NCI-H1930 (cell line): ENCODE measurements at places on chromosomes 1 and 21.

DNA sequence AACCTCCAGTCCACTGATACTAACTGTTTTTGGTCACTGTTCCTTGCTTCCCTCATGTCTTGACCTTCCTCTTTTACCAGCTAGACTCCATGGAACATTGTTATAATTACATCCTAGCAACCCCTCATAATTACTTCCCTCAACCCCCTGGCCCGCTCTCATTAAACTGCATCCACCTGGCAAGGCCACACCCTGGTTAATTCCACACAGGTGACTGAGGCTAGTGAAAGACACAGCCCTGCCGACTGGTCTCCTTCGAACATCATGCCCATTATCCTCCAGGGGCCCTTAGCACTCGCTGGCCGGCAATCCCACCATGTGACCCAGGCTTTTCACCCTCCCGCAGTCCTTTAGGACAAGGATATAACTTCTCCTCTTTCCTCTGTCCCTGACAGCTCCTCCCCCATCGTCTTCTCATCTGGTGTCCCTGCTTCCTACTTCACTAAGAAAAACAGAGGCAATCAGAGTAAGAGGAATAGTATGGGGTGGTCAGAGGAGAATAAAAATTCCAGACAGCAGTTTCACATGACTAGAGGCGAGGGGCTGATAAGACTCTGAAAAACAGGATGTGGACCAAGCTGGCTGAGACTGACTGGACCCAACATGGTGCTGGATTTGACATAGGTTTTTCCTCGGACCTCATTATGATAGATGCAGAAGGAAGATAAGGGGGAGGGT is 8.8 kb upstream of the TENT5B start:
- no peak for DNase-seq

- peak; percentile 40 for DNase-seq
Measured at GRCh38 chr1:151047925-151048644, 534 bp downstream of the C1orf56 start.

GRCh38 chr1:171715813-171716251 is 26.0 kb downstream of the VAMP4 start:
- no peak for DNase-seq

DNA sequence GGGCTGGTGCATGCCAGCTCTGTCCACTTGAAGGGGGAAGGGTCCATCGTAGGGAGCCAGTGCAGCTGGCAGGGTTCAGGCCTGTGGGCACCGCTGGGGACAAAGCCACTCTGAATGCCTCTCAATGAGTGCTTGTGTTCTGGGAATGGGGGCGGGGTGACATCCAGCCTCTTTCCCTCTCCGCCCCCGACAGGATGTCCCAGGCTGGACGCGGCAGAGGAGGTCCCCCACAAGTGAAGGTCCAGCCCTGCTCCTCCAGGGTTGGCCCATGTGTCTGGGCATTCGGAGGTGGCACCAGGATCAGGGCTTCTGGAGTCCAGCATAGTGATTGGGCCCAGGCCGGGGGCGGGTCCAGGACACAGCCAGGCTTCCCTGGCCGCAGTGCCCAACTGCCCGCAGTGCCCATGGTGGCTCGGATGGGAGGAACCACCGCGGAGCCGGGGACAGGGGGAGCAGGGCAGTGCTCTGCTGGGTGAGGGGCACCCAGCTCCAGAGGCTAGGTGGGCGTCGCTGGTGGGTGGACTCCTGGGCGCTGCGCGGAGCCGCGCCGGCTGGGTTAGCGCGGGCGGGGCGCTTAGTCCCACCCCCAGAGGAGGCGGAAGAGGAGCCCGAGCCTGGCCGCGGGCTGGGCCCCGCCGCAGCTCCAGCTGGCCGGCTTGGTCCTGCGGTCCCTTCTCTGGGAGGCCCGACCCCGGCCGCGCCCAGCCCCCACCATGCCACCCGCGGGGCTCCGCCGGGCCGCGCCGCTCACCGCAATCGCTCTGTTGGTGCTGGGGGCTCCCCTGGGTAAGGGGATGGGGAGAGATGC is at the start of gene SHISA4:
Gene SHISA4 (plus strand): TSS at position 617 of the 808 bp plus-strand sequence. CDS start 97 bp downstream, at position 714.
- DNase-seq, result no peak

DNA sequence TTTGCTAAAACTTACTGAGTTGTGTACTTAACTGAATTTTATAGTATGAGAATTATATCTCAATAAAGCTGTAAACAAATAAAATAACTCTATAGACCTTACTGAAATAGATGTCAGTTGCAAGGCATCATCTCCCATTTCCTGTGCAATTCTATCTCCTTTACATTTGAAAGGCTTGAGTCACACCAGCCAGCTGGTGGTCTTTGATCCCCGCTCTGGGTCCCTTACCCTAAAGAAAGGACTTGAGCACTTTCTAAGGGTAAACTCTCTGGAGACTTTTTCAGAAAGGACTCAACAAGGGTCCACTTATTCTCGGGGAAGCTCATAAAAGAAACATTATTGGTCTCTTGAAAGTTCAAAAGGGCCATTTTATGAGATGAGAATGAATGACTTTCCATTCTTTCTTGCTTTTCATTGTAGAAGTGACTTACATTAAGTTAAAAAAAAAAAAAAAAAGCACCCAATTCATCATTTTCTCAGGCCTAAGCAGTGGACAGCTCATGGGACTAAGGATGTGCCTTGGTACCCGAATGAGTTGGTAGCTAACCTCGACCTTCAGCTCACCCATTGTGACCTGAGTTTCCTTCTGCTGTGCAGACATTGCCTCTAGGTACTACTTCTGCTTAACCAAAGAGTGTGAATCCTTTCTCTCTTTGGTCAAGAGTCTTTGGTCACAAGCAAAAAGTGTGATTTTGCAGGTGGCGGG is 147.0 kb upstream of the COA6 start:
- DNase-seq, result no peak

DNA sequence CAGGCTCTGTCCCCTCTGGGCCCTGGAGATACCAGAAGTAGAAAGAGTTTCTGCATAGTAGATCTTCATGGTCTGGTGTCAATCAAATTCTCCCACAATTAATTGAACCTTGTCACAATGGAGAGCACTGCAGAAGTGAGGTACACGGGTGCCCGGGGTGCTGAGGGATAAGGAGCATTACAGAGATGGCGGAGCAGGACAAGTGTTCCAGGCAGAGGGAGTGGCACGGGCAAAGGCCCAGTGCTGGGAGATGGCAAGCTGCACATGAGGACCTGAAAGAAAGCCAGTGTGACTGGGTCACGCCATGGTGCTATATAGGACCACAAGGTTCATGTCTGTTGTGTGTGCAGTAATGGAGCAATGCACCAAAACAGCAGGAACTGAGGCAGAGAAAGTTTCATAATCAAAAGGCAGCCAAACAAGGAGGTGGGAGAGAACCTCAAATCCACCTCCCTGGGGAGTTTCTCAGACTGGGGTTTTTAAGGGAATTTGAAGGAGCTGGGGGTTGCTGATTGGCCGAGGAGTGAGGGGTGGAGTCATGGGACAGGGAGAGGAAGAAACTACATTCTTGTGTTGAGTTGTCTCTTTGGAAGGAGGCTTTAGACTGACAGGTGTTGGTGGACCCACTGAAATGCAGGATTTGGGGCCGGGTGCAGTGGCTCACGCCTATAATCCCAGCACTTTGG is 27.7 kb downstream of the ACOT11 start:
- no peak for DNase-seq

DNA sequence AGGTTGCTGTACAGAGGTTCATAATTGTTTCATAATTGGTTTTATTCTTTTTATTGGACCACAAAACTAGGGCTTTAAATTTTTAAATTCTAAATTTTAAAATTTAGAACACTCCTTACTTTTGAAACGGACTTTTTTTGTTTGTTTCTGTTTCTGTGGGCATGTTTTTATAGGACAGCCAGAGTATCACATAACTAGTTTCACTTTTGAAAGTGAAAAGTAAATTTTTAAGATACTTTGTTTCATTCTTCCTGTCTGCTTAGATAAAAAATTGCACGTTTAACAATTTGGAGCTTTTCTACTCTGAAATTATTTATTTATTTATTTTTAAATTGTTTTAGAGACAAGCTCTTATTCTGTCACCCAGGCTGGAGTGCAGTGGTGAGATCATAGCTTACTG is 29.7 kb downstream of the MDM4 start:
- no peak for DNase-seq

DNA sequence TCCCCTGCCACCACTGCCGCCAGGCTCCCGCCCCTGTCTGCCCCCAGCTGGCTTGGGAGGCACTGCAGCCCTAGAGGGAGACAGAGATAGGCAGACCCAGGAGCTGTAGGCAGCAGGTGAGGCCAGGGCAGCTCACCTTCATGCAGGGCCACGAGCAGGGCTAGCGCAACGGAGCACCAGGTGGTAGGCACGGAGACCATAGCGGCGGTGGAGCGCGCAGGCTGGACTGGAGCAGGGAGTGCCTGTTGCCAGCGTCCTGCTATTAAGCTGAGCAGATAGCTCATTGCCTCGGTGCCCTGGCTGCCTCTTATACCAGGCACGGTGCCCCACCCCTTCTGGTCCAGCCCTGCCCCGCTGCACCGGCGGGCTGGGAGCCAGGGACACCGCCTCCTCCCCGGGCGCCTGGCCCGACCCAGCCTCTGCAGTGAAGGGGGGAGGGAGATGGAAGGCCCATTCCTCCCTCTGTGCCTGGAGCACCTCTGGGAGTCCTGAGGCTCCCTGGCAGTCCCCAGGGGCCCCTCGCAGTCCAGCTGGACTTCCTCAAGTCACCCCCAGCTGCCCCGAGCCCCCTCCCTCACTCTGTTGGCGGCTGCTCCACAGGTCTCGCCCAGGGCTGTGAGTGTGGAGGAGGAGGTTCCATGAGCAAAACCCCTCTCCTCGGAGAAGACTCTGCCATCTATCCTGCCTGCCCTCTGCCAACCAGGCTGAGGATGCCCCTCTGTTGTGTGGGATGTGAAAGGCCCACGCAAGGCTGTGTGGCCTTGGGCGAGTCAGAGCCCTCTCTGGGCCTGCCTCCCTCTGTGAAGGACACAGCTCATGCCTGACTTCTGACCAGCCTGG is at the start of gene EDN2:
Gene EDN2 (minus strand): TSS at position 282 of the 840 bp plus-strand sequence. CDS start 82 bp downstream, at position 200.
- DNase-seq, result peak; percentile 11

- no peak for DNase-seq
Measured at GRCh38 chr1:227776331-227776771, 39.1 kb upstream of the PRSS38 start.

DNA sequence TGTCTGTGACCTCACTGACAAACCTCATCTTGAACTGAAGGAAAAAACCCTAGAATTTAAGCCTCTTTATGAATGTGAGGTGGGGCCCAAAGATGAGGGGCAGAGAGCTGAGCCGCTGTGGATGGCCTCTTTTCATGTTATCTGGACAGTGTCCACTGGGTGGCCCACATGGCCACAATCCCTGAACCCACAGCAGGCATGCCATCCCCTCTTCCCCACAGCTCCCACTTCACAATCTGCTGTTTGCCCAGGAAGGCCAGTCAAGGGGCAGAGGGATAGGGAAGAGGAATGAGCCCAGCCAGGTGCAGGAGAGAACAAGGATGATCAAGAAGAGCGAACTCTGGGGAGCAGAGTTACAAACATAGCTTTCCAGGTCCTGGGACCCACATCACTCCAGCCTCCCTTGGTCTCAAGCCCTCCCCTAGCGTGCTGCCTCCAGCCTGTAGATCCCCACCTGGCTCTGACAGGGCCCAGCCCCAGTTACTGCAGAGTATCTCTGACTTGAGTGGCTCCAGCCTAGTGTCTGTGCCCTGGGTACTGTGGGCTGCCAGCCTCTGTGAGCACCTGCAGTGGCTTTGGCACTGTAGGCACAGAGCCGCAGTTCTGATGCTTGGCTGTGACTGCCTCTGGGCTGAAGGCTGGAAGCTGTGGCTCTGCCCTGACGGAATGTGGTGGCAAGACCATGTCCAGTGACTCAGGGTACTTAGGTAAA is 1.9 kb upstream of the SLFNL1 start:
- no peak for DNase-seq

- DNase-seq, result no peak
Measured at GRCh38 chr1:159845751-159846629, 16.5 kb downstream of the VSIG8 start.

- no peak for DNase-seq
Measured at GRCh38 chr1:216212826-216213225, 210.4 kb downstream of the USH2A start.

GRCh38 chr1:97581614-97582051 is 339.2 kb downstream of the DPYD start:
- no peak for DNase-seq

DNA sequence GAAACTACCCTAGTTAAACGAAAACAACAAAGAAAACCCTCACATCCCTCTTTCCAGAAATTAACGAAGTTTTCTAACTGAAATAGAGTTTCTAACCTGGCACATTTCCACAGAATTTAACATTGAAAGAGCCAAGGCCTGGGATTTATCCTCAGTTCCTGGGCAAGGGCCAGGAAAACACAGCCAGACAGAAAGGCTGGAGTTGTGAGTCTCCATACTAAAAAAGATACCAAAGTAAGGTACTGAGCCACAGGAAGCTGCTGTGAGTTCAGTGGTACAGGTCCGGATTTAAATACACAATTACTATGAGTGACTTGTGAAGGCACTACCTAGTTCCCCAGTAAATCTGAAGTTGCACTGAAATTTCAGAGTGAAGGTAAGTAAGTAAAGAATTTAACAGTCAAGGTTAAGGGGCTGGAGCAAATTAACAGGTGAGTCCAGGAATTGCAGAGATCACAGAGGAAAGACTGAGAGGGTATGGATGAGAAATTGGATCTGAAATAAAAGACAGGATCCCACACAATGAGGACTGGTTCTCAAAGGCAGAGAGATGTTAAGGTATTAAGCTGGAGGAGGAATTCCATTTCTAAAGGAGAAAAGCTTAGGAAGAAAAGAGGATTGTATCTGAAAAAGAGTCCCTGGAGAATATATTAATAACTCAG is 905 bp downstream of the LIX1L start:
- no peak for DNase-seq

DNA sequence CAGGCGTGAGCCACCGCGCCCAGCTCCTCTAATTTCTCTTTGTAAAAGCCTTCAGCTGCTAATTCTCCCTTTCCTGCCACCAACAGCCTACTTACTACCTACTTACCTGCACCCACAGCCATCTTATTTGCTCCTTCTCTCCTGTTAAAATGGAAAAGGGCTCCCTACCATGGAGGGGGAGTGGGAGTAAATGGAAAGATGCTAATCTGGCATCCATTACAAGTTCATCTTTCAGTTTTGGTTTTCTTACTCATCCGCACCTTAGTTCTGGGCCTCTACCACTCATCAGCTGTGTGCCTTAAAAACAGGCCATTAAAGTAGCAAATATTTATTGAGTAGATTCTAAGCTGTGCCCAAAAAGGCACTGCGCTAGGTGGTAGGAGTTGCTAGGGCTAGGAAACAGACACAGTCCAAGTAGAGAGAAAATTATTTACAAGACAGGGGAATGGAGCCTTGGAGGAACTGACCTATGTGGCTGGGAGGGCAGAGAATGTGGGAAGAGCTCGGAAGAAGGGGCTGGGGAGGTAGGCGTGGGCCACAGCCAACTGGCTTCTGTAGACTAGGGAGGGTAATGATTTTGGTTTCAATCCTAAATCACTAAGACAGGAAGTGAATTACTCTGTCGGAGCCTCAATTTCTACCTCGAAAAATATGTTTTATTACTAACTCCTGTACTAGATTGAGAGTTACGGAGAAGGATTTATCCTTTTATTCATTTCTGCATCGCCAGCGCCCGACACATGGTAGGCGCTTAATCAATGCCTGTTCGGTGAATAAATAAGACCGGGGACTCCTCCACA is 685 bp upstream of the DDI2 start:
- DNase-seq, result no peak
